ENCODE measurements at places on chromosomes 4 and X. TPM values are rescaled to one million over a fixed set of nuclear protein-coding genes. Genes with fewer than 3 reads are reported as not detected.

The TRIM75 gene
- total RNA-seq, result not detected

DNA sequence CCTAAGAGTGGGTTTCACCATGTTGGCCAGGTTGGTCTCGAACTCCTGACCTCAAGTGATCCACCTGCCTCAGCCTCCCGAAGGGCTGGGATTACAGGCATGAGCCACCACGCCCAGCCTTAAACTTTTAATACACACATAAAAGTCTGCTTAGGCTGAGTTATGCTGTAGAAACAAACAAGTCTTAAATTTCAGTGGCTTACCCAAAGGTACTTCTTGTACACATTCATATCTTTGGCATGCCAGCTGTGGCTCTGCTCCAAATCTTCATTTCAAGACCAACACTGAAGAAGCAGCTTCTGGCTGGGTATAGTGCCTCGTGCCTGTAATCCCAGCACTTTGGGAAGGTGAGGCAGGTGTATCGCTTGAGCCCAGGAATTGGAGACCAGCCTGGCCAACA, 80.3 kb downstream of the PPEF2 start:
- no peak for DNase-seq

DNA sequence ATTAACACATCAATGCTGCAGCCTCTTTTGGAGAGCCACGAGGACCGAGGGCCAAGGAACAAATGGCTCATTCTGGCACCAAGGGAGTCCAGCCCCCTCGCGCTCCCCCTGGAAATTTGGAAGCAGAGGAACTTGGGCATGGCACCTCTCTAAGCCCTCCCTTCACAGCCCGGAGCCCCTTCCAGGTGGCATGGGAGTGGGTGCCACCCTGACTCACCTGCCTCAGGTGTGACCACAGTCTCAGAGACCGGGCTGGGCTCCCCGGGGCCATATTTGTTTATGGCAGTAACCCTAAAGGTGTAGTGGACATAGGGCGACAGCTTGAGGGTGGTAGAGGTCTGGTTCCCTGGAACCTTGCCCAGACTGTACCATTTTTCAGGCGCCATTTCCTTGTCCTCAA, 18.8 kb downstream of the L1CAM start:
- peak; percentile 51 for DNase-seq

- no peak for DNase-seq
These were observed 5.2 kb downstream of the YIPF6 start for GRCh38 chrX:68503836-68504636.
